ENCODE measurements at places on chromosomes 16 and 17. TPM values are rescaled to one million over a fixed set of nuclear protein-coding genes. Genes with fewer than 3 reads are reported as not detected.

BEAN1 gene
- 1.7 TPM for polyA plus RNA-seq

HYDIN gene
- polyA plus RNA-seq = 13.6 TPM

TSPOAP1 gene
- polyA plus RNA-seq = 52.6 TPM

ABCA8 gene
- 1.3 TPM for polyA plus RNA-seq

NME4 gene
- polyA plus RNA-seq = 146 TPM

GRB7 gene
- 36.9 TPM for polyA plus RNA-seq

KRTAP2-2 gene
- polyA plus RNA-seq = not detected

FHOD1 gene
- 34.4 TPM for polyA plus RNA-seq

ASIC2 gene
- 3.6 TPM for polyA plus RNA-seq

GRCh38 chr17:7508846-7509245, 24.7 kb downstream of the POLR2A start:
- no peak for DNase-seq

GRCh38 chr16:53216798-53217197, 162.0 kb downstream of the CHD9 start:
- no peak for DNase-seq

GRCh38 chr16:2385190-2385836, 43.9 kb upstream of the CCNF start:
- DNase-seq = no peak

GRCh38 chr16:25580041-25580440, 111.7 kb upstream of the HS3ST4 start:
- no peak for DNase-seq

DNA sequence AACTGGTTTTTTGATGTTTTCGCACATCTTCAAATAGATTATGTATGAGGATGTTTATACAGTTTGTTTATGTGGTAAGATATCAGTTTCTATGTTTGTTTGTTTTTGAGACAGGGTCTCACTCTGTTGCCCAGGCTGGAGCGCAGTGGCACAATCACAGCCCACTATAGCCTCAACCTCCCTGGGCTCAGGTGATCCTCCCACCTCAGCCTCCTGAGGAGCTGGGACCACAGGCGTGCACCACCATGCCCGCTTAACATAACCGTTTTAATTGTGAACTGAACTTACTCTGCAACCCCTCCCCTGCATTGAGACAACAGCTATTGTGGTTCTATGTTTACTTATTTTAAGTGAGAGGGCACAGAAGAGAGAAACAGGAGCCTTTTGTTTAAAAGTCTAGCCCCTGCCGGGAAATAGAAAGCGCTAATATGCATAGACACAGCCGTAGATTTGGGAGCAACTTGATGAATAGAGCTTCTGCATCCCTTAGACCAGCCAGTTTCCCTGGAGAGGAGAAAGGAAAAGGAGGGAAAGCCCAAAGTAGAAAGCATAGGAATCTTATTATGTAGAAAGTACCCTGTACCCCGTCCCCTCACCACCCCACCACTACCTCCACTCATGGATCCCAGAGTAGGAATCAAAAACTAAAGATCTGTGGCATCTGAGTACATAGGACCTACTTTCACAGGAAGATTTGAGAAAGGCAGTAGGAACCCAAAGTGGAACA, 19.6 kb upstream of the APPBP2 start:
- DNase-seq = no peak

- DNase-seq = no peak
Measured at GRCh38 chr17:74687886-74688285, 24.8 kb downstream of the CD300LF start.

GRCh38 chr17:35679007-35679682, 52.3 kb upstream of the RASL10B start:
- DNase-seq = no peak

- no peak for DNase-seq
Measured at GRCh38 chr17:48241770-48242497, 134.4 kb downstream of the SNX11 start.

DNA sequence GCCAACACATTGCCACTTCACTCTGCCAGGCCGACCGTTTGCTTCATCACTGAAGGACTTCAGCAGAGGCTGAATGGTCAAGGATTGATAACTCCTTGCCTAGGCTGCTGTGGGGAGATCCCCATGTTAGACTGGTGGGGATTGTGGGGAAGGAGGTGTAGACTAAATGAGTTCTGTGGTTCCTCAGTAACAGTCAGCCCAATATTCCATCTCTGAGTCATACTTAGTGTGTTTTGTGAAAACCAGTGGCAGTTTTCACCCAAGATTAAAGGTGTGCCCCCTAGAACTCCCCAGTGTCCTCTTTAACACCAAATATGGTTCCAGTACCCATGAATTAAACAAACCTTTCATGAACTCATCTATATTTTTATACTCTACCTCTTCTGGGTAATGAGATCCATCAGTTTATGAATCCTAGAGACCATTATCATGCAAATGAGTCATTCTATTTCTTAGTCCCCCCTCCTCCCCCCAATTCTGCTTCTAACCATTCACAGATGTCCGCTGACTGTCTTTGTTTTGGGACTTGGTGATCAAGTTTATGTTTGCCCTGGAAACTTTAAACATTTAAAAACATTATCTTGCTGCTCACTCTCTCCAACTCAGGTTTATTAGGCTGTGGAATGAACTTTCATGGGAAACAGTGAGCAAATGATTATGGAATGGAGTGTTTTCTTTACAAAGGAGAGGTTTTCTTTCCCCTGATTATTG, 66.8 kb upstream of the GAS7 start:
- no peak for DNase-seq

DNA sequence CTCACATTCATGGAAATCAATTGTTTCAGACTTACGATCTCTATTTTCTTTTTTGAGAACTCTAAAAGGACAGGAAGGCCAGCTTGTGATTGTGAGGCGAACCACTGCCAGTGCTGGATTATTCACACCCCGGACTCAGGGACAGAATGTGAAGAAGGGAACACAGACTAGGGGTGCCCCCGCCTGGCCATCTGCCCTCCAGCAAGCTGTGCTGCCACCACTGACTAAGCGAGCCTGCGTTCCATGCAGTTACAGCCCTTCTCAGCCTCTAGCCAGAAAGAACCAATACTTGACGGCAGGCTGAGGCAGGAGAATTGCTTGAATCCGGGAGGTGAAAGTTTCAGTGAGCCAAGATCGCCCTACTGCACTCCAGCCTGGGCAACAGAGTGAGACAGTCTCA, 2.8 kb downstream of the HAGH start:
- DNase-seq = no peak

DNA sequence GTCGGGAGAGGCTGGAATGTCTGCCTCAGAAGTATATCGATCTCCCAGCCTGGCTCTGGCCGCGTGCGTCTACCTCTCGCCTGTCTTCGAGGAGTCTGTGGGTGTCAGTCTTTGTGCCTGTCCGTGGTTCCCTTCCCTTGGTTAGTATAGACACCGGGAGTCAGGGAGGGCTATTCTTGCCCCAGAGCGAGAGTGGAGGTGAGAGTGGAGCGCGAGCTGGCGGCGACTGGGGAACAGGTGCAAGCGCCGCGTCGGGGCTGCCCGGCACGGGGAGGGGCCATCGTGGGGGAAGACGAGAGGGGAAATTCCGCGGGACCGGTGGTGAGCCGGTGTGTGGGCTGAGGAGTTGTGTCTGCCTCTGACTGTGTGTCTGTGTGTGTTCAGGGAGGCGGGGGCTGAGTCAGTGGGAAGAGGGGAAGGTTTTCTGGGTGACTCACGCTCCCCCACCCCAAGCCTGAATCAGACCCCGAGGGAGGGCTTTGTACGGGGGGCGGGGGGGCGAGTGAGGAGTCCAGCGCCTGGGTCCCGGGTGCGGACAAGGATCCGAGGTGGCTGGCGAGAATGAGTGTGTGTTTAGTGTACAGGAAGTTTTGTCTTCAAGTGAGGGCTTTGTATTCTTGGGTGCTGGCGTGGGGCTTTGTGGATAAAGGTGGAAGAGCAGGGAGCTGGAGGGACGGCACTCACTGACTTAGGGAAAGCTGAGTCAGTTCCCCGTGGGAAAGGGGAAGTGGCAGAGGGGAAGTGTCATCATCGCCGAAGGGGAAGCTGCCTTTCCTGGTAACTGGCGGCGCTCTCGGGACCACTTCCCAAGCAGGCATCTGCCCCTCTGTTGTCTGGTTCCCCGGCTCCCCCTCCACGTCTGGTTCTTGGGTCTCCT, 8.6 kb downstream of the KDM6B start:
- DNase-seq = no peak

GRCh38 chr16:56841233-56841632, 23.8 kb upstream of the SLC12A3 start:
- no peak for DNase-seq
